Cortex of kidney (tissue), 1 donor: ENCODE measurements at places on chromosomes 13 and 19.

DNA sequence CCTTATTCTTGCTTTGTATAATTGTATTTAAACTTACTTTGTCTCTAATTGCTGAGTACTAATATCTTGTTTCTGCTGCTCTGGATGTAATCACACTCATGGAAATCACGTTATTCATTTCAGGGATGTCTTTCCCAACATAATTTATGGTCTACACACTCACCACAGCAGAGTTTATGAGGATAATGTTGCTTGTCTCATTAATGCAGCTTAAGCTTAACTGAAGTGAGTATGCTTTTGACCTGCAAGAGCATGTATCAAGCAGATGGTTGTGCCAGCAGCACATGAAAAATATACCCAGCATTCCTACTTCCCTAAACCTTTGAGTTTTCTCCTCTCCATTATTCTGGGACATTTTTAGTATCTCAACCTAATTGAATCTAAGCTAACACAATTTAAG, 1080.9 kb downstream of the SLITRK5 start:
- no peak for DNase-seq

GRCh38 chr13:108176685-108177274, 38.6 kb downstream of the LIG4 start:
- no peak for DNase-seq

DNA sequence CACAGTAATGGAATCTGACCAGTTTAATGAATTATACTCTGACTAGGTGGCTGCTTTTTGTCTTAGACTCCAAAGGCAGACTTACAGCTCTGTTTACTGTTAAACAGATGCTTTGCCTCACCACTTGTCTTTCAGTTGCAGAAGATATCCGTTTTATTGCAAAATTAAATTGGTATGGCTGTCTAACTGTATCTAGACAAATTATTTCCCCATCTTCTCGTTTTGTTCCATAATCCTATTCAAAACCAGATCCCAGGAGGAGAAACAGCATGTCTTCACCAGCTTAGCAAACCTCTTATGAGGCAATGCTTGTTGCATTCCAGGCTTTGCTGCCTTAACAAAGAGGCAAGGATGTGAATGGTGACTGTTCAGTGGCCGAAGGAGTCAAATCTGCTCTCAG, 215.6 kb downstream of the TDRD3 start:
- DNase-seq: no peak

- DNase-seq: no peak
Measured at GRCh38 chr19:16594131-16594586, 21.9 kb upstream of the SLC35E1 start.

DNA sequence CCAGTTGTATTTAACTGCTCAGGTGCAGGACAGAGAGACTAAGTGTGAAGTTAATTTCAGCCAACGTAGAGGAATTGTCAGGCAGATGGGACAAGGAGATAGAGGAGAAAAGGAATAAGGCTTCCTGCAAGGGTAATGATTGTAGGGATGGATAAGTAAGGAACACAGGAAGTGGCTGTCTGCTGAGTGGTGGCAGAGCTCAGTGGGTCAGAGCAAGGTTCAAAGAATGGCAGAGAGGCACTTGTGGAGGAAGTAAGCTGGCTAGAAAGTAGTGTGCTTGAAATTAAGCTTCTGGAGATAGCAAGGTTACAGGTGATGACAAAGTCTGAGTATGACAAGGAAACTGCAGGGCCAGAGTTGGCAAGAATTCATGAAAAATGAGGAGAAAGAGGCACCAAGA, 47.9 kb downstream of the USPL1 start:
- DNase-seq: no peak

- DNase-seq: no peak
Measured at GRCh38 chr13:79966493-79966895, 374.4 kb downstream of the SPRY2 start.

DNA sequence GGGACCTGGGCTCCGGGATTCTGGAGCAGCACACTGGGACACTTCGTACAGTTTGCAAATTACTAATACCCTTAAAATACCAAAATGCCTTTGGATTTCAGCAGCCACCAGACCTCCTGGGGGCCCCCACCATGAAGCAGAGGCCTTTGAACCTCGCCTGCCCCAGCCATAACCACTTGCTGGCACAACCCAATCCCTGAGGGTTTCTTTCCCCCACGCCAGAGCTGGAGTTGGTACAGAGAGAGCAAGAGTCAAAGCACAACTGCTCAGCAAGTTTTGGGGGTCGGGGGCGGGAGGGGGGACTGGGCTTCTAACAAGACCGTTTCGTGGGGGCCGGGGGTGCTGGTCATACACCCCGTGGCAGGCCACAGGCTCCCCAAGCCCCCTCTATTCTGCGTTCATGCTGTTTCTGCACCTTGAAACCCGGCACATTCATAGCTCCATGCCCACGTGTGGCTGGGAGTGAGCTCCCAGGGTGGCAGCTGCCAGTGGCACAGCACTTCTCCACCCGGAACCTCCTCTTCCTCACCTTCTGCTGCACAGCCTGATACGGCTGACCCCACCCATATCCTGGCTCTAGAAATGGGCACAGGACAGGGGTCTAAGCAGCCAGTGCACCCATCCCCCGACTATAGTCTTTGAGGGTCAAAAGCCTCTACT, 17.1 kb downstream of the PLEKHF1 start:
- no peak for DNase-seq

GRCh38 chr13:94784066-94784465, 71.7 kb upstream of the SOX21 start:
- no peak for DNase-seq

DNA sequence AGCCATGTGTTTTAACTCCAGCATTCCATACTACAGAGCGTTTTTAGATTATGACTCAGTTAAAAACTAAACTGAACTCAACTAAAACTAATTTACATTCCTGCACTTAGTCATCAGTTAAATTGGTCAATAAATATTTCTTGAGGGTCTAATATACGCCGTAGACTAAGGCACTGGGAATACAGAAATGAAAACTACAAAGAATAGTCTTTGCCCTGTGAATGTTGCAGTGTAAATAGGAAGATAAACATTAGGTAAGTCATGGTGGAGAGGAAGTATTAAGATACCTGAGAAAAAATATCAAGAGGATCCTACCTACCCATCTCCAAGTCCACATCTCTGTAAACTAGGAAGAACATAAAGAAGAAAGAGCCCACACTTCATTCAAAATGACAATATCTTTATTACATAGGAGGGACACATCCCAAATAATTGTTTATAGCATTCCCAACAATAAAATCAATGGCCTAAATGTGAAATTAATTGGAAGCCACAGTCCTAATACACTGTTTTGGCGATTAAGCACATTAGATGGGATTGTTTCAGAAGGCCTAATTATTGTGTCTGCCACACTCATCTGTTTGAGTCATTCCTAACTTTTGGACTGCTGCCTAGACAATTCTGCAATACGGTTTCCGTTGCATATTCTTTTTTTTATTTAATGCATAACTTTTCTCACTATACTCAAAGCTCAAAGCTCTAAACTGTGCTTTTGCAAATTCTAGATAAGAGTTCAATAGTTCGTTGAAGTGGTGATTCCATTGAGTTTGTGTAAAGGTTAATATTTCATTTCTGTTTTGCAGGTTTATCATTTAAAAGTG, 52.9 kb downstream of the MBNL2 start:
- DNase-seq: no peak

GRCh38 chr19:2149980-2150793, 1.2 kb downstream of the AP3D1 start:
- no peak for DNase-seq

DNA sequence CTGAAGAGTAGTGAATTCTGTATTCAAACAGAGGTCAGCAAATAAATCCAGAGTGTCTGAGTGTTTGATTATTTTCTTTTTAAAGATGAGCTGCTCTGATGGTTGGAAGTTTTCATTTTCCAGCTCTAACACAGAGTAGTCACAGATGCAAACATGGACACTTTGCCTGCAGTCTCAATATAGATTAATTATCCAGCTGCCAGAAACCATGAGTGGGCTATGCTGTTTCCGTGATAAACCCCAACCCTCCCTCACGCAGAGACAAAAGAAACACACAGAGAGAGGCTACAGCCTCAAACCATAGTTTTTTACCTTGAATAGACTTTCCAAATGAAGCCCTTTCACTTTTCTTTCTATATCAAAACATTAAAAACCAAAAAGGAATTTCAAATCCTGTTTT, 884.7 kb downstream of the DIAPH3 start:
- DNase-seq: no peak

GRCh38 chr13:70809588-70809987, 701.3 kb upstream of the KLHL1 start:
- no peak for DNase-seq

DNA sequence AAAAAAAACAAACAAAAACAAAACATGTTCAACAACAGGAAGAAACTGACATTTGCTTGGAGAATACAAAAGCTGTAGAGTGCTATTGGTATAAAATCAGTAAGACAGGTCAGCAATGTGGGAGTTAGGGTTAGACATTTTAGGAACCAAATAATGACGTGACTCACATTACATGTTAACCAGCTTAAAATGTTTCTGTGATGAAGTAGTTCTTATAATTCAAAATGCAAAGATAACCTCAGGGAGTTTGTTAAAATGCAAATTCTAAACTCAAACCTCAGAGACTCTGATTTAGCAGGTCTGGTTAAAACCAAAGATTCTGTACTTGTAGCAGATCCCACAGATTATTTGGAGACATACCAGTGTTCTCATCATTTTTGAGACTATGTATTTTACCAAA, 549.4 kb upstream of the SLITRK1 start:
- no peak for DNase-seq

DNA sequence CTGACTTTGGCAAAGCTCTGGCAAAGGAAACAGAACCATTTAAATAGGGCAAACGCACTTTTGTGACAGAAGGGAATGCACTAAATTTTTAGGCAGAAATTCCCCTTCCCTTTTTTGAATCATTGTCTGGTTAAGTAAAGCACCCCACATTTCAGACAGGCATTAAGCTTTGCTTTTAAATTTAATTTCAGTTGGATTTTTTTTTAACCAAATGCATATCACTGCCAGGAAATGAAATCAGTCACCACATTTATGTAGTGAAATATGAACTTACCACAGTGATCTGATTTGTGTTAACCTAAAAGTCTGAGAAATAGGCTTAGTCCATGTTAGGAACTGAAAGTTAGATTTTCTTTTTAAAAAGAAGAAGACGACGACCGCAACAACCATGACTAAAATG, 10.8 kb downstream of the GPR183 start:
- DNase-seq: no peak

- no peak for DNase-seq
Measured at GRCh38 chr13:111623208-111623607, 302.8 kb downstream of the TEX29 start.

DNA sequence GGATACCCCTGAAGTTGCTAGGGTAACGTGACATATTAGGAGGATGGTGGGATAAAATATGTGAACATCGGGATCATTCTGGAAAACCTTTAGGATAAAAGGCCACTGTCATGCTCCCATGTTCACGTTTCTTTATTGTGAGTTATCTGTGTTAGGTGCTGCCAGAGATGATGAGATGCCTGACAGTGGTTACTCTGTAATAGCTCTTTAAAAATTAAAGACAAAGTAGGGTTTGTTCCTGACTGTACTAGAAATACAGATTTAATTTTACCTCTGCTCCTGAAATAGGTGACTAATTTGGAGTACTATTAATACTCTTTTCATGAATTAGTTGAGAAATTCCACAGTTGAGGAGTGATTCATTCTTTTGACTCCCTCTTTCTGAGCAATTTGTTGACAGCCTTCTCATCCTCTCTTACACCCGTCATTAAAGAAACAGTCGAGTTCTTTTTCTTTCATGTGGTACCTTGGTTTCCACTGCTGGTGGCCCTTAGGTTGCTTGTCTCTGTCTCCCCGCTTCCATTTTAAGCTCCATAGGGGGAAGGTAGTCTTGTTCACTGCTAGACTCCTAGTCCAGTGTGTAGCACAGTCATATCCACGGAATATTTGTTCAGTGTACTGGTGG, 28.4 kb downstream of the SAE1 start:
- no peak for DNase-seq

GRCh38 chr13:34857558-34858325, 84.3 kb upstream of the NBEA start:
- no peak for DNase-seq

DNA sequence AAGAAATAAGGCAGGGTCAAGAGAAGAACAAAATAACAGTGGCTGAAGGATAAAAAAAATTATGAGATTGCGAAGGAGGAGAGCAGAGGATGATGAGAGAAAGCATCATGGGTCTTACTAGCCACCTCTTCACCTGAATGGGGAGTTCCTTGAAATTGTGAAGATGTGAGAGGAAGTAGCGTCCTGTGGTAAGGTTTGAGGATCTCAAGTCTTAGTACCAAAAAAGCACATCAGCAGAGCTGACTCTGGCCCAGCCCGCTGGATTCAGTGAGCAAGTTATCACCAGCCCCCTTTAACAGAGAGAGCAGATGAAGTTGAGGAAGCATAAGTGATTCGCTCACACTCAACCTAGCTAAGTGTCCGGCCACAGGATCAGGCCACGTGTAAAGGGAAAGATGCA, 61.8 kb downstream of the RXFP2 start:
- DNase-seq: no peak

DNA sequence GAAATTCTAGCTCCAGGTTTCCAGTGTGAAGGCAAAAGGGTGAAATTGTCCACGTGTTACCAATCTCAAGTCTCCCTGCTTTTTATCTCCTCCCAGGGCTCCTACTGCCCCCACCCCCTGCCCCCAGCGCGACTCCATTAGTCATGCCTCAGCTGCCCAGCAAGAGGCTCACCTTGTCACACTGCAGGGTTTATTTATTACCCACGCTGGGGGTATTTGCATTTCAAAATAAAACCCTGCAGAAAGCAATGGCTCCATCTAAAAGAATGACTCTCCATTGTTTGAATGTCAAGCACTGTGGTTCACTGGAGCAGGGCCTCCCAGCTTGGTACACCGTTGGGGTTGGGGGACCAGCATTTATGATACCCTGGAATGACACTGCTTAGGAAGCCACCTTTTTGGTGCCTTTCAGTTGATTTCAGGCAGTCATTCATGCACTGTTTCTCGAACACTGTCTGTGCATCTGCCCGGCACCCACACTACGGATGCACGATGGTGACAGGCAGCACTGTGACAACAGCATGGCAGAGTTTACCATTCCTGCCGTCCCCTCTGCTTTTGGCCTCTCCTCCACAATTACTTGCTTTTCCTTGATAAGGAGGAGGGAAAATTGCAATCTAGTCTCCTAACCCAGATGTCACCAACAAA, 9.9 kb upstream of the POP4 start:
- no peak for DNase-seq

DNA sequence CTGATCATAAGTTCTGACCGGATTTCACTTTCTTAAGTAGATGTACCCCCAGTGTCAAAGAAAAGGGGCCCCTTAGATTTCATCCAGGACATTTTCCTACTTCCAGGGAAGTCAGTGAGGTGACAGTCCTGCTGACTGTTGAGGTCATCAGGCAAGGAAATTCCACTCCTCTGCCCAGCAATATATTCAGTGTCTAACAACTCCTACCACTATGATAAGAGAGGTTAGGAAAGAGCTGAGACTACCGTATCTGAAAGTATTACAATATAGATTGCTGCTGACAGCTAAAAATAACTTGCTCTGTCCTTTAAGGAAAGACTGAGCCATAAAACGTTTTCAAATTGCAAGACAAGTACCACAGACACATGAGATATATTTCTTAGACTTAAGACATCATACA, 325.1 kb downstream of the EFNB2 start:
- DNase-seq: no peak
